Colonic mucosa (tissue), 4 donors: ENCODE measurements at places on chromosomes 2 and 18. TPM values are rescaled to one million over a fixed set of nuclear protein-coding genes. Genes with fewer than 3 reads are reported as not detected.

- H3K36me3 ChIP-seq = no peaks in the 10 kb centered on the region
- H3K4me3 ChIP-seq = no peak overlapping the region
- no peaks in the 10 kb centered on the region for H3K4me1 ChIP-seq
- no peak overlapping the region for H3K27ac ChIP-seq
Observed at GRCh38 chr2:108911401-108911800, 77.6 kb downstream of the EDAR start.

CNDP1 gene
- not detected for total RNA-seq

LYPD6B gene
- 3.4 TPM for total RNA-seq

- no peak overlapping the region for H3K4me3 ChIP-seq
- H3K36me3 ChIP-seq = no peaks in the 10 kb centered on the region
- no peak for DNase-seq
- H3K4me1 ChIP-seq = no peaks in the 10 kb centered on the region
Observed at GRCh38 chr2:139064159-139064558, 284.0 kb upstream of the NXPH2 start.

GRCh38 chr2:192153561-192153960 is 41.2 kb downstream of the TMEFF2 start:
- H3K36me3 ChIP-seq = no peaks in the 10 kb centered on the region
- H3K4me3 ChIP-seq = no peak overlapping the region
- DNase-seq = no peak
- no peak overlapping the region for H3K27ac ChIP-seq

DNA sequence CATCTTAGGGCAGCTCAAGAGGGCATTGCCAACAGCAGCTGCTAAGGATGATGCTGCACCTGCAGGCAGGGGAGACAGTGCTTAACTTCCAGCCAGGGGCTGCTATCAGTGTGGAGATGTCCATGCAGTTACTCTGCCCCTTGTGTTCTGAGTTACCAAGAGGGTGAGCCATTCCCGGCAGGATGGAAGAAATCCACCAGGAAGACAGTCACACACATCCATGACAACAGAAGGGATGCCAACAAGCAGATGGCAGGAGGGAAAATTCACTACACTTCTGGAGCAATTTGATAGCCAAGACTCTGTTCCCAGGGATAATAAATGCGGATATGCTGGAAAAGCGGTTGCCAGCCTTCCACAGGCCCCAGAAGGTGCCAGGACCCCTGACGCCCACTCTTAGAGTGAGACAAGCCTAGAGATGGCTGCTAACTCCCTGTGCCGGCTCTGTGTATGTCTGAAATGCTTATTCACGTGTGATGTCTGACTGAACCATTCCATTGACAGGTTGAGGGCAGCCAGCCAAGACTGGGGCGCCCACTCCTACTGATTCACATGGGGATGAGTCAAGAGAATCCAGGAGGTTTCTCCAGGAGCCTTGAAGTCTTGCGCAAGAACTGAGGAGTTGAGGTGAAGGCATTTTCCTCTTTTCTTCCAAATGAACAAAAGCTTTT is 24.5 kb downstream of the LOXHD1 start:
- DNase-seq = no peak
- H3K4me1 ChIP-seq = no peaks in the 10 kb centered on the region
- H3K27me3 ChIP-seq = no peaks in the 10 kb centered on the region
- H3K36me3 ChIP-seq = no peaks in the 10 kb centered on the region
- no peak overlapping the region for H3K4me3 ChIP-seq

- no peaks in the 10 kb centered on the region for H3K27me3 ChIP-seq
- no peaks in the 10 kb centered on the region for H3K4me1 ChIP-seq
- no peak overlapping the region for H3K27ac ChIP-seq
- H3K4me3 ChIP-seq = no peak overlapping the region
Observed at GRCh38 chr2:88810017-88810416, 118.5 kb downstream of the RPIA start.

RASGRP3 gene
- 3.6 TPM for total RNA-seq

- H3K27me3 ChIP-seq = no peaks in the 10 kb centered on the region
- H3K36me3 ChIP-seq = no peaks in the 10 kb centered on the region
- no peak overlapping the region for H3K27ac ChIP-seq
- no peak overlapping the region for H3K4me3 ChIP-seq
Observed at GRCh38 chr18:34315591-34316352, 91.1 kb upstream of the NOL4 start.

- no peak overlapping the region for H3K4me3 ChIP-seq
- DNase-seq = no peak
- no peaks in the 10 kb centered on the region for H3K27me3 ChIP-seq
- no peaks in the 10 kb centered on the region for H3K36me3 ChIP-seq
- no peak overlapping the region for H3K27ac ChIP-seq
Observed at GRCh38 chr2:183409662-183410061, 285.4 kb downstream of the NUP35 start.

- no peaks in the 10 kb centered on the region for H3K27me3 ChIP-seq
- H3K27ac ChIP-seq = peak overlapping the region; percentile 99
- H3K4me1 ChIP-seq = no peaks in the 10 kb centered on the region
Observed at GRCh38 chr2:24083567-24084385, 858 bp downstream of the TP53I3 start.

GRCh38 chr2:74458938-74459363 is 713 bp downstream of the WBP1 start:
- H3K4me1 ChIP-seq = peaks cover 17% of the 10 kb centered on the region
- peak overlapping the region; percentile 68 for H3K4me3 ChIP-seq
- H3K36me3 ChIP-seq = no peaks in the 10 kb centered on the region

- H3K4me1 ChIP-seq = no peaks in the 10 kb centered on the region
- H3K27ac ChIP-seq = no peak overlapping the region
- H3K4me3 ChIP-seq = no peak overlapping the region
- H3K27me3 ChIP-seq = no peaks in the 10 kb centered on the region
Observed at GRCh38 chr2:7288484-7288883, 371.3 kb downstream of the RNF144A start.

DNA sequence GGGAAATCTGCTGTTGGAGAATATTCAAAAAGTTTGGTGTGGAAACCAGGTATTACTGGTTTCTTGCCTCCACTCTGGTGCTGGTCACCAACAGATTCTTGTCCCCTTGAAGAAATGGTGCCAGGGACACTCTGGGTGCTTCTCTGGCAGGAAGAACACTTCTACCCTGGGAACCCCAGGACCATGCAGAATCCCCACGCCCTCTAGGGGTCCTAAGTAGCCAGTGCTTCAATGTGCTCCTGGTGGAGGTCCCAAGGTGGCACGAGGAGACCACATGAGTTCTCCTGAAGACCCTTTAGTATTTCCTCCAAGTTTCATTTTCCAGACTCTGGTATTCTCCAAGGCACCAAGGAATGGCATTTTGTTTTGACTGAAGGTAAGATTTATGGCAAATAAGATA is 380.6 kb downstream of the TSN start:
- no peak overlapping the region for H3K4me3 ChIP-seq
- no peak overlapping the region for H3K27ac ChIP-seq
- no peaks in the 10 kb centered on the region for H3K36me3 ChIP-seq
- no peaks in the 10 kb centered on the region for H3K27me3 ChIP-seq
- DNase-seq = no peak
- H3K4me1 ChIP-seq = no peaks in the 10 kb centered on the region

HTR2B gene
- not detected for total RNA-seq

PTPRM gene
- total RNA-seq = 8.1 TPM

GRCh38 chr2:70984576-70985282 is 6.3 kb downstream of the ANKRD53 start:
- no peak overlapping the region for H3K27ac ChIP-seq
- no peaks in the 10 kb centered on the region for H3K27me3 ChIP-seq
- peak; percentile 69 for DNase-seq
- no peaks in the 10 kb centered on the region for H3K36me3 ChIP-seq
- no peaks in the 10 kb centered on the region for H3K4me1 ChIP-seq

PLEKHM3 gene
- total RNA-seq = 5.7 TPM

- H3K4me1 ChIP-seq = no peaks in the 10 kb centered on the region
- H3K27ac ChIP-seq = no peak overlapping the region
- no peaks in the 10 kb centered on the region for H3K36me3 ChIP-seq
- no peaks in the 10 kb centered on the region for H3K27me3 ChIP-seq
Observed at GRCh38 chr18:59907660-59908059, 7.9 kb downstream of the PMAIP1 start.

- H3K27ac ChIP-seq = no peak overlapping the region
- H3K36me3 ChIP-seq = no peaks in the 10 kb centered on the region
Observed at GRCh38 chr2:185895828-185896693, 157.5 kb downstream of the FSIP2 start.

DNA sequence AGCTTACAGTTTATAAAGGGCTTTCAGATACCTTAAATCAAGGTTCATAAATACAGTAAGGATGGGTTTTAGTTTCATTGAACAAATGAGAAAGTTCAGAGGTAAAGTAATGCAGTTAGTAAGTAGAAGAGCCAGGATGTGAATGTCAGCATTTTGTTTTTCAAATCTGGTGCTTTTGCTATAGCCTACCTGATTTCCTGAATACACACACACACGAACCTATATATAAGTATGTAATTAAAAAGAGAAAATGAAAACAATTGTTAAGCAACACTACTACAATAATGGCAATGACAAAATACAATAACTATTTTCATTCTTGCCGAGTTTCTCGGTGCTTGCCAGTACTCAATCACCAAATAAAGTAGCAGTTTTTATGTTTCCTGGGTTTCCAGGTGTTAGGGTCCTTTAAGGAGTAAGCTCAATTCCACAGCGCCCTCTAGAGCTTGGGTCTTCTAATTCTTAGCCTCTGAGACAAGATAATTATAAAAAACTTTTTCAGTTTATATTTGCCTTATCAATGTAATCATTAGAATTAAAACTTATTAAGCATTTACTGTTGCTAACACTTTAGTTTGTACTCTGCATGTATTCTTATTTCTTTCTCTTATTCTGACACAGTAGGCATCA is 512.9 kb upstream of the ACVR2A start:
- peak; percentile 42 for DNase-seq
- H3K4me1 ChIP-seq = no peaks in the 10 kb centered on the region
- H3K27ac ChIP-seq = no peak overlapping the region
- H3K4me3 ChIP-seq = no peak overlapping the region
- no peaks in the 10 kb centered on the region for H3K27me3 ChIP-seq

AMER3 gene
- 0.56 TPM for total RNA-seq

GRCh38 chr2:144703852-144704708 is 184.2 kb upstream of the ZEB2 start:
- H3K36me3 ChIP-seq = no peaks in the 10 kb centered on the region

DNA sequence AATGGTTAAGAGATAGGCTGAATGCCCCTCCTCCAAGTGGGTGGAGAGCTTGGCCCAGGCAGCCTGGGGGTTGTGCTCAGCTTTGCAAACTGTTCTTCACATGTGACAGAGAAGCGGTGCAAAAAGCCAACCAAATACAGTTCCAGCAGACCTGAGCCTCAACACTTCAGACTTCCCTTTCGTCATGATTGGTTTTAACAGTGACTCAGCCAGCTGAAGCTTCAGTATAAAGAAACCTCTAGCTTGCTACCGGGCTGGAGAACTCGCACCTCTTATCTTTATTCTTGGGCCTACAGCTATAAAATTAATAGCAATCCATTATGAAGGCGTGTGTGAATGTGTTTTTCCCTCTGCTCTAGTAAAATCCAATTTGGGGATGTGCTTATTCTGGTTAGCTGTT is 20.0 kb downstream of the SETBP1 start:
- DNase-seq = no peak
- no peak overlapping the region for H3K4me3 ChIP-seq
- no peaks in the 10 kb centered on the region for H3K36me3 ChIP-seq
- no peak overlapping the region for H3K27ac ChIP-seq
- no peaks in the 10 kb centered on the region for H3K27me3 ChIP-seq

GRCh38 chr2:102111823-102112222 is 30.7 kb upstream of the IL1R1 start:
- DNase-seq = no peak
- H3K27ac ChIP-seq = no peak overlapping the region
- no peak overlapping the region for H3K4me3 ChIP-seq
- no peaks in the 10 kb centered on the region for H3K36me3 ChIP-seq
- no peaks in the 10 kb centered on the region for H3K4me1 ChIP-seq
